ENCODE measurements at places on chromosomes 6 and 20.

GRCh38 chr20:8844179-8844578 is 224.7 kb upstream of the PLCB4 start:
- DNase-seq = no peak

- DNase-seq = no peak
These were observed 52.0 kb downstream of the CDC5L start for GRCh38 chr6:44439270-44440045.

GRCh38 chr20:36542516-36543183 is 1.3 kb downstream of the MYL9 start:
- no peak for DNase-seq

DNA sequence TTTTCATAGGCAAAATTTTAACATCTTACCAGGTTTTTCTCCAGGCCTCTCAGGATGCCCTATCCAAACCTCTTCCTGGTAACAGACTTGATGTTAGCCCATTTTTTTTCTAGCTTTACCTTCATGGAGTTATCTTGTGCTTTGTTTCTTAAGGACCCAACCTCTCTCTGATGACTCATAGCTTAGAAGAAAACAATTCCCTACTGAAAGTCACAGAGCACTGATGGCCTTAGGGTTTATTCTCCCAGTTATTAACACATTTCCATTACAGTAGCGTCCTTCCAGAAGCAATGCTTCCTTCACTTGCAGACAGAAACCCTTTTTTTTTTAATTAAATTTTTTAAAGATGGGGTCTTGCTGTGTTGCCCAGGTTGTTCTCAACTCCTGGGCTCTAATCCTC is 79.4 kb downstream of the IYD start:
- DNase-seq = no peak

DNA sequence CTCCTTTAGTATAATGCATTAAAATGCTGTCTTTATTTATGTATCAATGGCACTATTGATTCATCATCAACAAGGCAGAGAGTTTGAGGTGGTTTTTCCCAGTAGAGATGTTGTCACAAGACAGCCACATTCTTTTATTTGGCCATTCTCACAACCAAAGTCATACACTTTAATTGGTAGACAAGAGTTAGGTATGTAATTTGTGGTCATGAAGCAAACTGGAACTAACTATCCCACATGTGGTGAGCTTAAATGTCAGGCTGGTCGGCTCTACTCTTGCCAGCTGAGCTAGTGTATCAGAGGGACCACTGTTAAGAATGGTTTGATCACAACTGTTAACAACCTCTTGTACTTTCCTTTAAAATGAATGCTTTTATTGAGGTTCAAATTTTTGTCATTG is 714.6 kb downstream of the CD109 start:
- no peak for DNase-seq

- peak; percentile 32 for DNase-seq
These were observed 4.0 kb downstream of the SIM1 start for GRCh38 chr6:100460650-100461204.

DNA sequence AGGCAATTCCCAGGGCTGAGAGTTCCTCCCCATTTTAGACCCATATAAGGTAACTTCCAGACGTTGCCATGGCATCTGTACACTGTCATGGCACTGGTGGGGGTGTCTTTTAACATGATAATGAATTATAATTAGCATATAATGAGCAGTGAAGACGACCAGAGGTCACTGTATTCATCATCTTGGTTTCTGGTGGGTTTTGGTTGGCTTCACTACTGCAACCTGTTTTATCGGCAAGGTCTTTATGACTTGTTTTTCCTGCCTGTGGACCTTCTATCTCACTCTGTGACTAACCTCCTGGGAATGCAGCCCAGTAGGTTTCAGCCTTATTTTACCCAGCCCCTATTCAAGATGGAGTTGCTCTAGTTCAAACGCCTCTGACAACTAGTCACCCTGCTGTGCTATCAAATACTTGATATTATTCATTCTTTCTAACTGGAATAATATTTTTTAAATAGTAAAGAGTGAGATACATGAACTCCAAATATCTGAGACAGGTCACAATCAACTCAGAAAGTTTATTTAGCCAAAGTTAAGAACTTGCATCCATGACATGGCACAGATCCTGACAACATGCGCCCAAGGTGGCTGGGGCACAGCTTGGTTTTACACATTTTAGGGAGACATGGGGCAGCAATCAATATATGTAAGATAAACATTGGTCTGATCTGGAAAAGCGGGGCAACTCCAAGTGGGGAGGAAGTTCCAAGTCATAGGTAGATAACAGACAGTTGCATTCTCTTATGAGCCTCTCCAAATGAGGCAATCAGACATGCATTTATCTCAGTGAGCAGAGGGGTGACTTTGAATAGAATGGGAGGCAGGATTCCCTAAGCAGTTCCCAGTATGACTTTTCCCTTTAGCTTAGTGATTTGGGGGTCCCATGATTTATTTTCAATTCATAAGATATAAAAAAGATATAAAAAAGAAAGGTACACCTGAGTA is 1.2 kb upstream of the UFL1 start:
- no peak for DNase-seq

DNA sequence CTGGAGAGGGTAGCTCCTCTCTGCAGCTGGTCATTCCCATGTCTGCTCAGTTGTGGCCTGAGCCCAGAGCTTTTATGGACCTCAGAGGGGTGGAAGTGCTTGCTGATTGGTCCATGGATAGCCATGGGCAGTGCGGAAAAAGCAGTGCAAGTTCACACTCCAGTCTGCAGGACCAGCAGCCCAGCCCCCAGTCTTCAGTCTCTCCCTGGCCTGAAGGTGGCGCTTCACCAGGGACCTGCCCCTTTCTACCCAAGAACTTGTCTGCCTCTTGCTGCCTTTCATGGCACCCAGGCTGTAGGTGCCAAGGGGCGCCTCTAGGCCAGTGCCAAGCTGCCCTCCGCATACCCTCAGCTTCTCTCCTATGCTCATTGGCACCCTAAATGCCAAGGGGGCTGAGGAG is 91.0 kb downstream of the TBXT start:
- no peak for DNase-seq

GRCh38 chr20:63620991-63621390 is 5.9 kb downstream of the GMEB2 start:
- DNase-seq = no peak

All from NCI-H1436 (cell line).